ENCODE measurements at places on chromosomes 5 and 9. TPM values are rescaled to one million over a fixed set of nuclear protein-coding genes. Genes with fewer than 3 reads are reported as not detected.

ITGA2 gene
- total RNA-seq: 35.9 TPM

PTGR1 gene
- 36.9 TPM for total RNA-seq

DNA sequence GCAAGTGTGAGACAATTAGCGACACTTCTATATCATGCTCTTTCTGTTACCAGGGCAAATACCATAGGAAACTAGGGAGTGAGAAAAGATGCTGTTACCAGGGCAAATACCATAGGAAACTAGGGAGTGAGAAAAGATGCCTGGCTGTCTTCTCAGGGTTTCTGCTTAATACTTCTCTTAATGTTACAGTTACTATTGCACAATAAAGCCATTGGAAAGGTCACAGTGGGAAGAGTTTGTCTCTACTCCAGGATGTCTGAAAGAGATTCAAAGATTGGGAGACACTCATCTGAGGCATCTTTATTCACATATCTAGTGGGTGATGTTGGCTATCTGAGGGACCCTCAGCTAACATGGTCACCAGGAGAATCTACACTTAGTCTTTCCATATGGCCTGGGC, 431.7 kb upstream of the POU5F2 start:
- no peaks in the 10 kb centered on the region for H3K36me3 ChIP-seq
- no peak overlapping the region for H3K4me3 ChIP-seq
- DNase-seq: no peak
- H3K27me3 ChIP-seq: no peaks in the 10 kb centered on the region
- no peak overlapping the region for H3K27ac ChIP-seq
- peaks cover 6% of the 10 kb centered on the region for H3K4me1 ChIP-seq

- H3K27ac ChIP-seq: no peak overlapping the region
- no peak overlapping the region for H3K4me3 ChIP-seq
- DNase-seq: no peak
- no peaks in the 10 kb centered on the region for H3K4me1 ChIP-seq
These were observed 259.6 kb upstream of the RPS23 start for GRCh38 chr5:82537687-82538306.

DNA sequence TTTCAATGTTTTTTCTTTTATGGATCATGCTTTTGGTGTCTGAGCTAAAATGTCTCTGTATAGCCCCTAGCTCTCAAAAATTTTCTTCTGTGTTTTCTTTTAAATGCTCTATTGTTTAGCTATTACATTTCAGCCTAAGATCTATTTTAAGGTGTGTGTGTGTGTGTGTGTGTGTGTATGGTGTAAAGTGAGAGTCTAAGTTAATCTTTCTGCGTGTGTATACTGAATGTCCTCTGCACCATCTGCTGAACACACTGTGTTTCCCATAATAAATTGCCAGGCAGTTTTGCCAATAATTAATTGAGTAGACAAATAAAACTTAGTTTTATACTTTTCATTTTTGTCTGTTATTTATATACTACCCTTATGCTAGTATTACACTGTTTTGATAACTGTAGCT, 2096.3 kb upstream of the C9orf72 start:
- H3K4me1 ChIP-seq: no peaks in the 10 kb centered on the region
- H3K27me3 ChIP-seq: no peaks in the 10 kb centered on the region
- no peak overlapping the region for H3K27ac ChIP-seq
- no peak overlapping the region for H3K4me3 ChIP-seq

- no peaks in the 10 kb centered on the region for H3K27me3 ChIP-seq
- H3K4me1 ChIP-seq: peaks cover 12% of the 10 kb centered on the region
- H3K36me3 ChIP-seq: peaks cover 3% of the 10 kb centered on the region
- peak; percentile 34 for DNase-seq
- H3K27ac ChIP-seq: no peak within 1 kb of the TSS
These were observed at the start of gene UAP1L1 for GRCh38 chr9:137077010-137077747. TSS of gene UAP1L1 (plus strand) at chr9:137077517. CDS start at chr9:137077533, 16 bp downstream.

- H3K27me3 ChIP-seq: no peaks in the 10 kb centered on the region
- peak overlapping the region; percentile 95 for H3K27ac ChIP-seq
- DNase-seq: no peak
- no peaks in the 10 kb centered on the region for H3K36me3 ChIP-seq
These were observed 36.8 kb downstream of the ERGIC1 start for GRCh38 chr5:172870715-172871461.

GRCh38 chr5:141003791-141004611, 37.7 kb downstream of the PCDHAC2 start:
- H3K4me3 ChIP-seq: no peak overlapping the region
- H3K27me3 ChIP-seq: no peaks in the 10 kb centered on the region
- no peaks in the 10 kb centered on the region for H3K4me1 ChIP-seq

DNA sequence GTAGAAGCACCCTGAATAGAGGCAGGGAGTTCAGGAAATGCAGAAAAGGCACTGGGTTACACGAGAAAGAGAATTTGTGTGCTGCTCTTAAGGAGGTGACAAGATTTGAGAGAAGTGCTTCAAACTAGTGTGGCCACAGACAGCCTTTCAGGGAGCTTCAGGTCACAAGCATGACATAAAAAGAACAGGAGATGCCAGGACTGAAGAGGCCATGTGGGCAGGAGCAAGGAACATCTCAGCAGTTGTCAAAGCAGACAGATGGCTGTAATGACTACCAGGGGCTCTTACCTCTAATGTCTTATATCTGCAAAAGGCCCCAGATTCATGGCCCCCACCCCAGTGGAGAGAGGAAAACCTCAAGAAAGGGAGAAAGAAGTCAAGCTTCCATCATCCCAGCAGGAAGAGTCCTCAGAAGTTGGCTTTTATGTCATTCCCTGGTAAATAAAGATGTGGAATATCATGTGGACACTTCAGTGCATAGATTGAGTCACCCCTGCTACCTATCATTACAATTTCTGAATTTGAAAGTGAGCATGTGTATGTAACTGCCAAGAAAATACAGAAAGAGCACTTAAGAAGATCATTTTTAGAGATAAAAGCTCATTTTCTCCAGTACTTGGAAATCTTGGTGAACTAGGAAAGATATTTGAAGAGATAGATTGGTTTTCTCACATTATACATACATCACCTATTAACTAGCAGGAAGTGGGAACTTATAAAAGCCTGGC, 214.4 kb upstream of the RORB start:
- H3K36me3 ChIP-seq: no peaks in the 10 kb centered on the region
- no peak for DNase-seq
- H3K27me3 ChIP-seq: no peaks in the 10 kb centered on the region

DNA sequence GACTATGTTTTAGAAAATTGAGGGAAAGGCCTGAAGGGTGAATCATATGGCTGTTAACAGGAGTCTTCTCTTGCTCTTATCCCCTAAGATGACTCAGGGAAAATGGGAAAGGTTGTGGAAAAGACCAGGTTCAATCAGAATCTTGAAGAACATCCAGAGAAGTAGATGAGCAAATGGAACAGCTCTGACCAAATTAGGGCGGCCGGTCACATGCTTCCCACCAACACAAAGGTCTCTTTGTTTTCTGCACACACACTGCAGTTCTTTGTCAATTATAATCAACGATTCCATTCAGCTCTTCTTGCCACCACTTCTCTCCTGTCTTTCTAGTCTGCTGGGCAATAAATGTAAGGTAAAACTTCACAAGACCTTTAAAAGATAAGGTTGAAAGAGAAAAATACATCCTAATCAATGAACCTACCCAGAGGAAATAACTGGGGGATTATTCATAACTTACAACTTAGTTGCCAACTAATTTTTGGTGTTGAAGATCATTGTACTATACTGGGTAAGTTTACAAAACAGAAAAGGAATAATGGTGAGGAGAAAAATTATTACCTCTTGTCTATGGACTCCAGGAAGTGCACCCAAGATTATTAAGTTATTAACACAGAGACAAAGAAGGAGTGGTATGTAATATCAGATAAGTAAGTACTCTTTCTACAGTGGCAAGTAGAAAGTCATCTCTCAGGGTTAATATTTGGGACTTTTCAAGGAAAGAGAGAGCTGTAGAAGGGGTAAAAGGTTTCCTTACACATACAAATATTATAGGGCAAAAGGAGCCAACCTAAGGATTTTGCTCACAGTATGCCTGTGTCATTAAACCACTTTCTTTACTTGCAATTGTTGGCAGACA, 441.9 kb upstream of the PIK3R1 start:
- no peak overlapping the region for H3K4me3 ChIP-seq
- peak overlapping the region; percentile 44 for H3K27ac ChIP-seq

DNA sequence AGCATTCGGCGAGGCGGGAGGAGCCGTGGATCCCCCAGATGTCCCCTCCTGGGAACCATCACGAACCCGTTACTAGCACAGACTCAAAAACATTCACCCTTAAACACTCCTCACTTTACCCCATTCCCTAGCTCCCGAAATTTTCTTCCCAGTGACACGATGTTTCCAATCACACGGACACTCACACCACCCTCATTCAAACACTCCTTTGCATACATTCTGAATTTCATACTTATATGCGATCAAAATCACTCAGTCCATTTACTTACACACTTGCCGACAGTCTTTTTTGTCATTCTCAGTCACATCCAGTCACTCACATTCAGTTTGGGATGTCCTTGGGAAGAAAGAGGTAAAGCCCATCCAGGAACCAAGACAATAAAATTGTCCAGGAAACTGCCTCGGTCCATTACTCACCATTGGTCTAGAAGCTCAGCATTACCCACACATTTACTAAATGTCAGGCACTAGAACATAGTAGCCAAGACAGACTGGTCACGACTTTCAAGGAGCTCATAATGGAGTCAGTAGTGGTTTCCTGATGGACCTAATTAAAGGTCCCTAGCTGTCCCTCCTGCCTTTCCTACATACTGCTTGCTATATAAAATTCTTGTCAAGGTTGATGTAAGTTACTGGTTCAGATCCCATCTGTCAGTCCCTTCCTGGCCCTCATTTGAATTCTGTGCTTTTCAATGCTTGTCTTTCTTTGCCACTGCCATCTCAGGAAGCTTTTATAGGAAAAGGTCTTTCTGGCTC, 574 bp downstream of the SLC35A4 start:
- DNase-seq: peak; percentile 26
- peak overlapping the region; percentile 83 for H3K27ac ChIP-seq
- H3K4me3 ChIP-seq: peak overlapping the region; percentile 99
- H3K36me3 ChIP-seq: peaks cover 9% of the 10 kb centered on the region
- peaks cover 18% of the 10 kb centered on the region for H3K4me1 ChIP-seq

DNA sequence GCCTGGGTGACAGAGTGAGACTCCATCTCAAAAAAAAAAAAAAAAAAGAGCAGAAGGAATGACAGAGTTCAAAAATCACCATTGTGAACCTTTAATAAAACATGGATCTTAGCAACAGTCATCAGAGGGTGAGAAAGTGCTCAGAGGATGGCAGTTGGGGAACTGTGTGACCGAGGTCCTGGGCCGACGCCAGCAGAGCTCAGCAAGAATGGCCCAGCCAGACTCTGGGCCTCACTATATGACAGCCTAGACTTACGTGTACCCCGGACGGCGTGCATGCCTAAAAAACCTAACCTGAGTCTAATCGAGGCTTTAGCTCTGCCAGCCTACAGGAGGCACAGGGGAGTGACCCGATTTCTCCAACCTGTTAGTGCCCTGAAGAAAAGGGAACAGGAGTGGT, 64.3 kb downstream of the MVB12B start:
- no peaks in the 10 kb centered on the region for H3K27me3 ChIP-seq
- DNase-seq: no peak
- no peak overlapping the region for H3K27ac ChIP-seq
- H3K4me1 ChIP-seq: peaks cover 6% of the 10 kb centered on the region
- no peak overlapping the region for H3K4me3 ChIP-seq

All from astrocyte (in vitro differentiated cells and primary cell).